CD4-positive, alpha-beta T cell treated with Interferon gamma for 1 hour (primary cell): ENCODE measurements at places on chromosomes 12 and 14.

DNA sequence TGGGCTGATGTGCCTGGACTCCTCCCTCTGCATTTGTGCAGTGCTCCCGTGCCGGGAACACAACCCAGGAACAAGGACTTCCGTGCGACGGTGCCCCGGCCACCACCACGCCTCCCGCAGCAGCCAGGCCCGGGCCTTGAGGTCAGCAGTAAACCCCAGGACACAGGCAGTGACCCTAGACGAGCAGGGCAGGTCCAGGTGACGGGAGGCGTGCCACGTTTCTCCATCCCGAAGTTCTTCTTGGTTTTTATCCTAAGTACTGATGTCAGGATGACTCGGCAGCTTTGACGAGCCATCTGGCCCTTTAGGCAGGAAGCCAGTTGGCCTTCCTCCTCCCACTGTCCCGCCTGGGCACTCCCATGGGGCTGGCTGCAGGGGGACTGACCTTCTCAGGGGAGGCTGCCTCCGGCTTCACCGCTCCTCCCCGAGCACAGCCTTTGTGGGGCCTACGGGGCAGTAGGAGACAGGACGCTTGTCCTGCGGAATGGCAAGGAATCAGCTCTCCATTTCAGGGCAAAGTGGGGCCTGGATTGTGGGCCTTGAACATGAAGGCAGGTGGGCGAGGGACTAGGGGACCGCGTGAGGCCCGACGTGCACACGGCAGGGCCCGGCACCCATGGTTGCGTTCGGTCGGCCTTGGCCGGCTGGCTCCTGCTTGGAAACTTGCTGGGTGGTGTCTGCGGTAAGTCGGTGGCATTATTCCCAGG, 94.1 kb downstream of the FBXL14 start:
- no peak for DNase-seq

DNA sequence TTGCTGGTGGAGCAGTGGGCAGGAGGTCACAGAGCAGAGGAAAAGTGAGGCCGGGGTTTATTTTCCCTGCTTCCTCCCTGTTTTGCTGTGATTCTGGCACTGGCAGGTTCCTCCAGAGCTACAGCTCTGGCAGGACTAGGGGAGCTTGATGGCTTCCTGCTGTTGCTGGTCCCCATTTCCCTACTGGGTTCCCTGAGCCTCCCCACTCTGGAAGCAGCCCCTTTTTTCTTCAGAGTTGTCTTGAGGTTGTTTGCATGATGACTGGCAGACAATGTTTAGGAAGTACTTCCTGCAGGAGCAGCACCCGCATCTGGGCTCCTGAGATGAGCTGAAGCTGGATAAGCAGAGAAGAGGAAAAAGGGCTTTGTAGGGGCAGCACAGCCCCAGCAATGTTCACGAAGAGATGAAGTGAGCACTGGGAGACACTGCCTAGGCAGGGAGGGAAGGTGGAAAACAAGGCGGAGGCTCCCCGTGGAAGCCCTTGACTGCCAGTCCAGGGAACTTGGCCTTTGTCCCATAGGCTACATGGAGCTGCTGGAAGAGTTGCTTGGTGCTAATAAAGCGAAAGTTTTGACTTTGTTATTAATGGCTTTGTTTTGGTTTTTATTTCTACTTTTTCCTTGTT, 126.9 kb downstream of the SLC38A6 start:
- DNase-seq, result no peak

DNA sequence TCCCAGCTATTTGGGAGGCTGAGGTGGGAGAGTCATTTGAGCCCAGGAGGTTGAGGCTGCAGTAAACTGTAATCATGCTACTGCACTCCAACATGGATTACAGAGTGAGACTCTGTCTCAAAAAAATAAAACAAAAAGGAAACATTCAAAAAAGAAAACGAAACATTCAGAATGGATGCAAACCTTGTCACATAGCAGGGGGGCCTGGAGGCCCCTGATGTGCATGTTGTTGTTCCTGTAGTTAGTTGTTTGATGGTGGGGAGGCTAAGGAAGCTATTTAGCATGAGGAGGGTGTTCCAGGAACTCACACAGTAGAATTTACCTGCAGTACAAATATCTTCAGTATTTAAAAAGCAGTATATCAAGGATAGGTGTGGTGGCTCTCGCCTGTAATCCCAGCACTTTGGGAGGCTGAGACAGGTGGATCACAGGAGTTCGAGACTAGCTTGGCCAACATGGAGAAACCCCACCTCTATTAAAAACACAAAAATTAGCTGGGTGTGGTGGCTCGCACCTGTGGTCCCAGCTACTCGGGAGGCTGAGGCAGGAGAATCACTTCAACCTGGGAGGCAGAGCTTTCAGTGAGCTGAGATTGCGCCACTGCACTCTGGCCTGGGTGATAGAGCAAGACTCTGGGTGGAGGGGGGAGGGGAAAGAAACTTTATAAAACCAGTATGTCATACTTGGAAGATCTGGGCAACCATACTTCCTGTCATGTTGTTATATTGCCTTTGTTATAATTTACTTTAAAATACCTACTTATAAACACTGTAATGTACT, 17.6 kb upstream of the AEBP2 start:
- DNase-seq, result no peak

DNA sequence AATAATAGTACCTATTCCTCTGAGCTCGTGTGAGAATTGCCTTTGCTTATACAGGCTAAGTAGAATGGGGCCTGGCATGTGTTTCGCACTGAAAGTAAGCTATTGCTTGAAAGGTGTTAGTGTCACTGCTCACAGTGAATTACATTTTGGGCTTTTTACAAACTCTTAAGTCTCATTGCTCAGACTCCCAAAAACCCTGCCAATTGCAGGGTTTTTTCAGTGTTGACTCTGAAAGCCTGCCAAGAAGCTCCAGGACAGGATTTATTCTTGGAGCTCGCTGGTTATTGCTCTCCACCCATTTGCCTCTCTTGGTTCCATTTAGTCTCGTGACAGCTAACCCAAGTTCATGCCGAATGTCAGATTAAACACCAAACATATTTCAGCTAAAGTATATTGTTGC, 39.8 kb downstream of the NOPCHAP1 start:
- DNase-seq, result no peak

GRCh38 chr14:61103541-61104339, 122.7 kb downstream of the SLC38A6 start:
- DNase-seq, result peak; percentile 68

- DNase-seq, result no peak
Measured at GRCh38 chr14:22551605-22551997, 37.4 kb downstream of the DAD1 start.

DNA sequence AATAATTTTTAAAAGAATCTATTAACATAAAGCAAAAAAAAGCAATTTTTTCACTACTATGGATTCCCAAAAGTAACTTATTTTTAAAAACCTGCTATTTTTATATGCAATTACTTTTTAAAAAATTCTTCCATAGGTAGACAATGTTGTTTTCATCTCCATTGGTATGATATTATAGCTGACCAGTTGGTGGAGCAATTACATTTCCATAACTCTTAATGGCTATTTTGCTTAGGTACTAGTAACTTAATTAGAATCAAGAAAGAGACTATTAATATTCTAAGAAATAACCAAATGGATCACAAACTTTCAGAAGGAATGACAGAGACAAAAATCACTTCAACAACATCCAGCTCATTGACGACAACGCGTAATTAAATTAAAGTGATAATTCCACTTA, 64.7 kb upstream of the PTCSC3 start:
- no peak for DNase-seq

GRCh38 chr14:70782361-70782760, 27.0 kb downstream of the MAP3K9 start:
- DNase-seq, result no peak

- no peak for DNase-seq
Measured at GRCh38 chr14:89753828-89754412, 200.6 kb downstream of the EFCAB11 start.

GRCh38 chr14:38490273-38490672, 234.4 kb upstream of the CLEC14A start:
- no peak for DNase-seq

GRCh38 chr12:64170024-64170423, 52.1 kb downstream of the KICS2 start:
- no peak for DNase-seq

DNA sequence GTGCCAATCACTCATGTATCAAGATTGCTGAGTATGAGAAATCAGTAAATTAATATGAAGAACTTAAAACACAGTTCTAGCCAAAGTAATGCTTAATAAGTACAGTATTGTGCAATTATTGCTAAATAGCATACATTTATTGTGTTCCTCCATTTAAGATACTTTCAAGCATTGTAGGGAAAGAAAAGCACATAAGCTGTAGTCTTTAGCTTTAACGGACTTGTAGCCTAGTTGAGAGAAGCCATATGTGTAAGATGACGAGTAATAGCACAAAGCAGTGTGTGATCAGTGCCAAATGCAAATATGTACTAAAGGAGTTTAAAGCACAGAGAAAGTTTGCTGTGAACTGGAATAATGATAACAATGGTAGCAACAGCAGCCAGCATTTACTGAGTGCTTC, 38.1 kb downstream of the ETV6 start:
- no peak for DNase-seq

- DNase-seq, result no peak
Measured at GRCh38 chr14:68854421-68854820, 61.6 kb upstream of the ZFP36L1 start.

GRCh38 chr14:20460458-20461224, 593 bp downstream of the PIP4P1 start:
- peak; percentile 85 for DNase-seq

- no peak for DNase-seq
Measured at GRCh38 chr12:26567126-26567525, 265.9 kb downstream of the ITPR2 start.

DNA sequence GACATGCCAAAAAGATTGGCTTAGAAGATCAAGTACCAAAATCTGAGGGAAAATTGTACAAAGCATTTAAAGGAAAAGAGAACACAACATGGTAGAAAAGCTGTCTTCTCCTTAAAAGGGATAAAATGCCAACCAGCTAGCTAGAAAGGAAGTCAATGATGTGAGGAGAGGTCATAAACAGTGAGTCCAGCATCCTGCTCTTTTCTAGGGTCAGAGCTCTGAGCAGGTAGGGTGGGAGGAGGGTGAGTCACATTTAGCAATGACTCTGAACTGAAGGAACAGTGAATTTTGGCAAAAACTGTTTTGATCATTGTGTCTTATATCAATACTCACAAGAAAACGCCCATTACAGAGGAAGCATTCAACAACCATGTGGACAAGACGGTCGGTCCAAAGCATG, 322.3 kb downstream of the DAD1 start:
- no peak for DNase-seq

DNA sequence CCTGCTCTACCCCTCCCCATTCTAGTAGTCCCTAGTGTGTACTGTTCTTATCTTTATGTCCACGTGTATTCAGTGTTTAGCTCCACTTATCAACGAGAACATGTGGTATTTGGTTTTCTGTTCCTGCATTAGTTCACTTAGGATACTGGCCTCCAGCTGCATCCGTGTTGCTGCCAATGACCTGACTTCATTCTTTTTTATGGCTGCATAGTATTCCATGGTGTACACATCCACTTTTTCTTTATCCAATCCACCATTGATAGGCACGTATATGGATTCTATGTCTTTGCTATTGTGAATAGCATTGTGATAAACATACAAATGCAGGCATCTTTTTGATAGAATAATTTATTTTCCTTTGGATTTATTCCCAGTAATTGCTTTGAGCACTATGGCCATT, 327.7 kb downstream of the DUSP6 start:
- no peak for DNase-seq

DNA sequence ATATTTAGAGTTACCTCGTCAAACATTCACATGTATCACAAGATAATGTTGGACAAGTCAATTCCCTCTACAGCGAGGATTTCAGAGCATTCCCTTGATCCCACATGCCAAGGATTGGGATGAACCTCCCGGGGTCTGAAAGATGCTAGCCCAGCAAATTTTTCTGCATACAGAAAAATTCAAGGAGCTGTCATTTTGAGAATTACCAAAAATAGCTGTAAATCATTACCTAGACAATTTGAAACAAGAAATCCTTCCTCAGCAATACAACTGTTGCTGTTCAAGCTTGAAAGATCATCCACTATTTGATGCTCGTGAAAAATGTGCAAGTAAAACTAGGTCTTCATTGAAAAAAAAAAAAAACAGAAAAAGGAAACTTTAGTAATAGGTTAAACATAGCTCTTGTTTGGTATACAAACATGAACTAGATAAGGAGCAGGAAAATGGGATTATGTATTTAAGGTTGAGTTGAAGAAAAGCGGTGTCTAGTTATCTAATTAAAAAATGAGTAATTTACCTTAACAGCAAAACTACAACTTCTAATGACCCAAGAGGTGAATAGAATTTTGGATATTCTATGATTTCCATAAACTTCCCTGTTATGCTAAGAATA, 73.1 kb downstream of the NTN4 start:
- no peak for DNase-seq

DNA sequence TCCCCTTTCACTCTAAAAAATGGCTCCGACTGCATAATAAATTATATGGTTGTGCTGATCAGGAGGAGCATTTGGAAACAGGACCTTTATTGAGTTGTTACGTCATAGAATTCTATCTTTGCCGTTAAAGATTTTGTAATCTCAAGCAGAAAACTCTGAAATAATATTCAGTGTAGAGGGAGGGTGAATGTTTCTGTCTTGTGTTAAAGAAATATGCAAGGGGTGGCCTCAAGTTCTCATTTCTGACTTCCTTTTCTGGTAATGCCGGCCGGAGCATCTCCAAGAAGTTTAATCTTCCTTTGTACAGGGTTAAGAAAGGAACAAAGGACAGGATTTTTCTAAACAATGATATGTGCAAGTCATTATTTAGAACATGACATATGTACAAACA, 165.1 kb downstream of the SLC38A4 start:
- DNase-seq, result no peak

DNA sequence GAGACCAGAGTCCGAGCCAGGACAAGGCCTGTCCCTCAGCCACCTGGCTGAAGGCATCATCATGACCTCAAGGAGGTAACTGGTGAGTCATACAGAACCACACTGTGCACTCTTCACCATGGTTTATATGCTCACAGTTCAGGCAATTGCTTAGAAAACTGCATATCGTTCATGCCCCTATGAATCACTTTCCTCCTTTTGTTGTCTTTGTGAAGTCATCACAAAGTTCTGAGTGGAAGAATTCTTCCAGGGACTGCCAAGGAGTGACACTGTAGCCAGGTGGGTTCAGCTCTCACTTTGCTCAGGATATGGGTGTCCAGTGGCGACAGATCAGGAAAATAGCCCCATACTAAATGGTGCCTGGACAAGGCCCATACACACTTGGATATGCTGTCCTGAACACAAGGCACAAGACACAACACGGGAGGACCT, 92.5 kb downstream of the DPF3 start:
- no peak for DNase-seq

DNA sequence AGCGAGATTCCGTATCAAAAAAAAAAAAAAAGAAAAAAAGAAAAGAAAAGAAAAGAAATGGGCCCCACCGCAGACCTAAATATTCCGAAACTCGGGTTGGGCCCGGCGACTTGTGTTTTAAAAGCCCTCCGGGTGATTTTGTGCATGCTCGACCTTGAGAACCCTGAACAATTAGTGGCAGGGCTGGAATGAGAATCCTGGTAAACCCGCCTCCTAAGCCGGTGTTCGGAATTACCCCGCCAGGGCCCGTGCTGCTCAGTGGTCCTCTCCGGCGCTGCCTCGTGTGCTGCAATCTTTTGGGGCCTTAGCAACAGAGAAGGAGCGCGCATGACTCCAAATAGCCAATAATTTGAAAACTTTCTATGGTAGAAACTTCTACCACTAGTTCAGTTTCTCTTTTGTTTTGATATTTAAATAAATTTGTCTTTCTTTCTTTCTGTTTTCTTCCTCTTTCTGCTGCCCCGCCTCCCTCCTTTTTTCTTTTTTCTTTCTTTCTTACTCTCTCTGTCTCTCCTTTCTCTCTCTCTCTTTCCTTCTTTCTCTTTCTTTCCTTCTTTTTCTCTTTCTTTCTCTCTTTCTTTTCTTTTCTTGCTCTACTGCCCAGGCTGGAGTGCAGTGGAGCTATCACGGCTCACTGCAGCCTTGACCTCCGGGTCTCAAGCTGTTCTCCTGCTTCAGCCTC, 1.5 kb upstream of the GALNT6 start:
- DNase-seq, result peak; percentile 36
